T-helper 2 cell (primary cell): ENCODE measurements at places on chromosomes 3 and 15.

GRCh38 chr3:94158512-94158911, 95.7 kb downstream of the NSUN3 start:
- no peak for DNase-seq

GRCh38 chr15:77510066-77511057, 89.7 kb downstream of the HMG20A start:
- DNase-seq, result no peak

- DNase-seq, result no peak
Observed at GRCh38 chr15:64071931-64072765, 21.5 kb downstream of the CIAO2A start.

- no peak for DNase-seq
Observed at GRCh38 chr3:184615396-184615795, 53.8 kb downstream of the EPHB3 start.
